ENCODE measurements at places on chromosomes 2 and 18. TPM values are rescaled to one million over a fixed set of nuclear protein-coding genes. Genes with fewer than 3 reads are reported as not detected.

DNA sequence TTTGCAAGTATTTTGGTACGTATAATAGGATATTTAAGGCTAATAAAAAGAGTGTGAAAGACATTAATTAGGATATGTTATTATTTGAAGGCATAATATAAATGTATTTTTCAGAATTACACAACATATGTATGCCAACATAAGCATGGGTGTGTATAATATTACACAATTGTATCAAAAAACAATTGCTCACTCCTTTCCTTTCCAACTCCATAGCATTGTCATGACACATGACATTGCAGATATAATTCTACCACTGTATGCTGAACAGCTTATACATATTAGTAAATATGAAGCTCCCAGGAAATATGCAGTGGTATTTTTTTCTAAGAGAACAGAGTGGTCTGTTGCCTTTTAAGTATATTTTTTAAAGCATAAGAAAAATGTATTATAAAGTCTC lies 593.1 kb downstream of the TMX3 start:
- DNase-seq: no peak

- no peak for DNase-seq
Measured at GRCh38 chr2:216392018-216392562, 19.8 kb upstream of the MARCHF4 start.

The PDCD1 gene
- not detected for total RNA-seq

DNA sequence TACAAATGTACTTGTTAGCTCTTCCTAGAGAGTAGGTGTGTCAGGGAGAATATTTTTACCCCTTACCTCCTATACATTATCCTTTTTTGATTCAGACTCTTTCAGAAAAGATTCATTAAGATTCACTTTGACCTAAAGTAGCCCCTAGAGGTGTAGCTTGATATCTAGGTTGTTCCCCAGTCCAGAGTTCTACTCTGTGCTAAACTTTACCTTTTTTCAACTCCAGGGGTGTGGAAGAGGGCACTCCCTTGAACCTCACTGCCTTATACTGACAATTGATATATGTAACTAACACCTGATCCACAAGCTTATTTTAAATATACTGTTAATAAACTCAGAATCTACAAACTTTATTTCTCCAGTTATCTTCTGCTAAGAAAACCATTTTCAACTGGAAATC lies 30.0 kb downstream of the AFTPH start:
- no peak for DNase-seq

DNA sequence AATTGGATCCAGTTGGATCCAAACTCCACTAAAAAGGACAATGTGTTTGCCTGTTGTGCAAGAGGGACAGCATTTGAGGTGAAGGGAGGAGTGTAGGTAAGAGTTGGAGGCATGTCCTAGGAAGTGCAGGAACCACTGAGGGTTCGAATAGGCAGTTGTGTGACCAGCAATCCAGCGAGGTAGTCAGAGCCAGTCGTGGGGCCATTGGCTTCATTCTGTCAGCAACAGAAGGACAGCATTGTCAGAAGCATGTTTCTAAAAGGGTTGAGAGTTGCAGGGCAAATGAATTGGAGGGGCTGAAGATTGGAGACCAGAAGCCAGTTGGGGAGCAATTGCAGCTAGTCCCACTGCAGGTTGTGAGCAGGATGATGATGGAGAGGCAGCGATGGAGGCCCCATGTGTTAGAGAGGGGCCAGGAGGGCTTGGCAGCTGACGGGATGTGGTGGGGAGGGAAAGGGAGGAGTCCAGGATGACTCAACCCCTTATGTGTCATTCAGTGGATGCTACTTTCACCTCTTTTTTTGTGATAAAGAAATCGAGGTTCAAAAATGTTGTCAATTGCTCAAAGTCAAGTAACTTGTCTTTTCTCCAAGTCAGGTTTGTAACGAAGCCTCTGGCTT lies 96.7 kb upstream of the SIX3 start:
- DNase-seq: peak; percentile 59

DNA sequence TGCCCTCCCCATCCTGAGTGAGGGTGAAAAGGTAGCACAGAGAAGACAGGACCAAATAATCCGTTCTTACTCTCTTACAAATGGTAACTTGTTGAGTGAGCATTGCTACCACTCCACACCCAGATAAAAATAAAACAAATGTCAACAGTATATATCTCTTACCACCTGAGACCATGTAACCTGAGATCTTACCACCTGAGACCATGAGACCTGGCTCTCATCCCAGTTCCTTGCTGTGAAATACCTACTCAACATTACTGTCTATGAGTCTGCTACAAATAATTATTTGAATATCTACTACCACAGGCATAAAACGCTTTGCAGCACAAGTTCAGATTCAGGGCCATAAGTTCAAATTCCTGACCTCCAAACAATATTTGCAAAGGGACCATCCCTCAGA lies 234.7 kb downstream of the C1D start:
- DNase-seq: no peak

DNA sequence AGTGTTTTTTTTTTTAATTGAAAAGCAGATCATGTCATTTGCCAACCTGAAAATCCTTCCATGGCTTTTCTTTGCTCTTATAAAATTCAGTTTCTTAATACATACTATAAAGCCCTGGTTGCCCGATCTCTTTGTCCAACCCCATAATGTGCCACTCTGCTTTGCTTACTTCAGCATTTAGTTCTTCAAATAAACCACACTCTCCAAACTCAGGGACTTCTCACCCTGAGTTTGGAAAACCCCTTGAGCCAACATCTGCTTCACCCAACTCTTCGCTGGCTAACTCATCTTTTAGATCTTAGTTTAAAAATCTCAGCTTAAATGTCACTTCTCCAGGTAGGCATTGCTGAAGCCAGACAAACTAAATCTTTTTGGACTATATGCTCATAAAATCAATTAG lies 1.3 kb upstream of the STAT1 start:
- no peak for DNase-seq

The CARF gene
- total RNA-seq: 5.8 TPM

The STAT4 gene
- 0.48 TPM for total RNA-seq

DNA sequence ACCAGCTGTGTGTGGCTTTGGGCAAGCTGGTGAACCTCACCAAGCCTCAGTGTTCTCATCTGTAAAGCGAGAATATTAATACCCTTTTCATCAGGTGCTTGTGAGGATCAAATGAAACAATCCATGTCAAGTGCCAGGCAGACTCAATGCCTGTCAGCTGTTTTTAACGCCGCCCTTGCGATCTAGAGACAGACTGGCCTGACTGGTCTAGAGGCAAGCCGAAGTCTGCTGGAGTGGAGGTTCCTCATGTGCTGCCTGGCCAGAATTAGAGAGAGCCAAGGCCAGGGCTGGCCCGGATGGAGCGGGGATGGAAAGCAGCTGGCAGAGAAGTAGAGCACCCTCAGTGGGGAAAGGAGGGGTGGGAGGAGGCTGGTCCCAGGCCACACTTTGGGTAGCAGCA lies 74.5 kb upstream of the B3GNT7 start:
- DNase-seq: no peak

DNA sequence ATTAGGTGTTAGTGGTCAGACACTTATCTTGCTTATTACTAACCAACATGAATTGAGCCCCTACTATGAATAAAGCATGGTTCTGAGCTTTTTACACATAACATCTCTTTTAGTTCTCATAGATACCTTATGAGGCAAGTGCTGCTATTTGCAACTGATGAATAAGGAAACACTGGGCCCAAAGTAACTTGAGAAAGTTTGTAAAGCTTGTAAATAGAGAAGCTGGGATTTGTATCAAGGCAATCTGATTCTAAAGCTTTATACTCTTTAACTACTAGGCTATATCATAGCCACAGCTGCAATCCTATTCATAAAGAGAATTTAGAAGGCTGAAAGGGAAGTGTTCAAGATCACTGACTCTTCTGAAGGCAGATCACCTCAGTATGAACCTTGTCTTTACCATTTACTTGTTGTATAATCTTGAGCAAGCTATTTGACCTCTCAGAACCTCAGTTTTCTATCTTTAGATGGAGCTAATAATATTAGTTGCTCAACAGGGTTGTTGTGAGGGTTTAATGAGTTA lies 60.4 kb downstream of the ABCB11 start:
- no peak for DNase-seq

DNA sequence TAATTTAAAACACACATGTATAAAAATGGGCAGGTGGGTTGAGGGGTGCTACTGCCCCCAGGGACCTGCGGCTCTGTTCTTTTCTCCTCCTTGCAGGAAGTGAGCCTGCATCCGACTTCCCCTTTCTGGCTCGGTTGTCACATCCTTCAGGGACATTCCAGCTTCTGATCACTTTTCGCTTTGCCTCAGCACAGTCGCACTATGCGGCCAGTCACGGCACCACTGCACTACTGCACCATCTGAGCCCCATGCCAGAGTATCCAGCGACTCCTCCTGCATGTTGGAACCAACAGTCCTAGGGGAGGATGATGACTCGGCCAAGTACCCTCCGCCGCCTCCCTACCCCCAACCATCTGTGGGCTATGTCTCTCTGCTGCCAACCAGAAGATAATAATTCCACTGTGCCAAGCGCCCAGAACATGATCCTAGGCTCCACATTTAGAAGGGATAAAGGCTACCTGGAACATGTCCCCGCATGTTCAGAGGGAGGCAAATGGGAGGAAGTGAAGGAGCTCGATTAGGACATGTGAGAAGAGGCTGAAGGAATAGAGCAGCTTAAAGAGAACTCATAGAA lies 17.6 kb downstream of the CDC42EP3 start:
- DNase-seq: no peak

DNA sequence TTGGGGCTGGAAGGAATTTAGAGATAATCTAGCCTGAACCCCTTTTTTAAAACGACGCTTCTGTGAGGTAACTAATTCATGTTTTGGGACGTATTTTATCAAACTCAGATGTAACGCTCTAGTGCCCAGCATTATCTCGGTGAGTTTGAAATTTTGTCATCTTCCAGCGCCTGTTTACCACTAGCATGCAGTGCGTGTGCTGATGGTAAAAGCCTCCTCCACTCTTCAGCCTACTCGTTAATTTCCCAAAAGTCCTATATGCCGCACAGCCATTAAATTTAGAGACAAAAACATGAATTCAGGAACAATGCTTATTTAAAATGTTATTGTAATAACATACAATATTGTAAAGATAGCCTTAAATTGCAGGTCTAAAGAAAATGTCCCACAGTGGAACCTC lies 2.8 kb downstream of the ZCCHC2 start:
- no peak for DNase-seq
